Stimulated activated CD8-positive, alpha-beta memory T cell treated with anti-CD3 and anti-CD28 coated beads, Interleukin-4, amount 100 ng/mL, for 4 hours (primary cell): ENCODE measurements at places on chromosomes 6 and 20.

DNA sequence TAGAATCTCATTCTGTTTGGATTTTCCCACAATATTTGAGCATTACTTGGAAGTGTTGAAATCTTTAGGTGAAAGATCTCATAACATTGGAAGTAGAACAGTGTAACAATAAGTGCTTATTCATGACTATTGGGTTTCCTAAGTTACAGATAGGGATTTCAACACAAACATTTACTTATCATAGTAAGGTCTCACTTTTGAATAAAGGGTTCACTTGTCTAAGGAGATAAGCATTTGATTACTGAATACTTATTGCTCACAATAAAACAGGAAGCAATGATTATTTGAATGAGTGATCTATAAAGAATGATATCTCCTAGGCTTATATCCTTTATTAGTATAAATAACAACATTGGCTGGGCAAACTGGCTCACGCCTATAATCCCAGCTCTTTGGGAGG, 14.8 kb downstream of the DDX43 start:
- no peak for DNase-seq

DNA sequence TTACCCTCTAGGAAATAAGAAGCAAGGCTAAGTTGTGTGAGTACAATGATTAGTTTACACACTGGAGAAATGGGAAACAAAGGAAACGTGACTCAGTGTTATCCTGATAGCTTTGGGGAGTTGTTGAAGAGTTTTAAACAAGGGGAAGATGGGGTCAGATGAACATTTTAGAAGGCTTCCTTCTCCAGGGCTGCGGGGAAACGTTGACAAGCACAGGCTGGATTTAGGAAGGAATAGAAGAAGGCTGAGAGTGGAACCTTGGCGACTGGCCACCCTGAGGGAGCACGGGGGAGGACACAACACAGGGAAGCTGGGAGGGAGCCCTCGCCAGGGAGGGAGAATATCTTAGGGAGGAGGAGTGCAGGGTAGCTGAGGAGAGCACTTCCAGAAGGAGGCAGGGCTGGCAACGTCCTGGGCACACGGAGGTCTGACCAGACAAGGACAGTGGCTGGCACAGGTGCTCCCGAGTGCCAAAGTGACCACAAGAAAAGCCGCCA, 134.7 kb downstream of the AIG1 start:
- DNase-seq, result no peak

- no peak for DNase-seq
These were observed 75.8 kb upstream of the AFDN start for GRCh38 chr6:167750956-167751358.

GRCh38 chr6:30443657-30444450, 45.5 kb upstream of the HLA-E start:
- no peak for DNase-seq

DNA sequence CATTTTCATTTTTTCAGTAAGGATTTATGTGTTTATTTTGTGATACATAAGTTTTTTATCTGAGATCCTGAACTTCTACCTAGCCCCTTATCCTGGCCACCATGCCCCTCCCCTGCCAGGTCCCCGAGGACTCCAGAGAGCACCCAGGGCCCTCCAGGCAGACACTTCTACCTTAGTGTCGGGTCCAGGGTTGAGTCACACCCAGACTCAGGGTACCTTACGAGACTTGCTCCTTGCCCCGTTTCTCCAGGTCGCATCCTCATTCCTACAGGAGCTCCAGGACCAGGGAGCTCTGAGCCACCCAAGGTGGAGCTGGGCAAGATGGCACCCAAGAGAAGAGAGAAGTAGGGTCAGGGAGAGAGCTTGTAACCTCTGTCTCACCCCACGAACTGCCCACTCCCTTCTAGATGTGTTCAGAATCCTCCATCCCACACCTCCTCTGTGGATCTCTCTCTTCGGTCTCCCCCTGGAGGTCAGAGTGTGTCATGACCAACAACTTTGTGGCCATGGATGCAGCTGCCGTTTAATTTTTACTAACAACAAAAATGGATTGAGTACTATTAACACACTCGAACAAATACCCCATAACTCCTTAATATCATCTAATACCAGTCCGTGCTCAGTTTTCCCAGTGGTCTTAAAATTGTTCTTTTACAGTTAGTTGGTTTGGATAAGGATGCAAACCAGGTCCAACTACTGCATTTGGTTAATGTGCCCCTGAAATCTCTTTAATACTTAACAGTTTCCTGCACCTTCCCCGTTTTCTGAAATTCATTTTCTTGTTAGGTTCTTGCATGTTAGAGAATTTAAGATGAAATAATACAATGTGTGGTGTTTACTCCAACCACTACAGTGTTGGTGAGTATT, 130.6 kb upstream of the INSM1 start:
- DNase-seq, result no peak

DNA sequence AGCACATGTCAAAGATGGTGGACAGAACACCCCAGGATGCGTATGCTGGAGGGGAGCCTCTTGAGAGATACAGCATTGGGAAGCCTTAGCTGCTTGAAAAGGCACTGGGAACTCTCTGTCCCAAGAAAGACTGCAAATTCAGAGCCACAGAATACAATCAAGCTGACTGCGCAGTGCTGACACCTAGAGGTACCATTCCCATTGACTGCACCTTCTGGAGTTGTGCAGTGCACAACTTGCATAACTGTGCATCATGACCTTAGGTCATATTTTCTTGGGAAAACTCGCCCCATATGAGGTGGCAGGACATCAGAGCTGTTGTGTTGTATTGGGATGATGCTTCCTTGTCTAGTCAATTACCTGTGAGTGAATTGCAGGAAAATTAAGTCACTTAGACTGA, 646.5 kb upstream of the NOX3 start:
- DNase-seq, result no peak

GRCh38 chr6:135858931-135859330, 7.4 kb downstream of the PDE7B start:
- no peak for DNase-seq

- no peak for DNase-seq
These were observed 436.7 kb downstream of the MEI4 start for GRCh38 chr6:78089531-78089930.
